ENCODE measurements at places on chromosomes 4 and X. TPM values are rescaled to one million over a fixed set of nuclear protein-coding genes. Genes with fewer than 3 reads are reported as not detected.

DNA sequence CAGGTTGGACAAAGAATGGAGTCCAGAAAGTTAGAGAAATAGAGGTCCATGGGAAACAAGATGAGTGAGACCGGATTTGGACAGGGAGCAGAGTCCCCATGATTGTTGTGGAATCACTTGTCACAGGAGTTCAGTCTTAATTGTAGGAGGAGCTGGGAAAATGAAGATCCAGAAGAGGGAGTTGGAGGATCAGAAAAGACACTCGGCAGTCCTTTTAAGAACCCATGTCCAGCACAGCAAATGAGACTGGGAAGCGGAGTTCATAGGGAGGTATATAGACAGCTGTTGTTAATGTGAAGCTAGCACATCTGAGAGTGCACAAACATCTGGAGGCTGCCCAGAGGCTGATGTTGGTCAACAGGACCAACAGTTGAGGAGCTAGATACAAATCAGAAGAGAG is 111.4 kb upstream of the RXFP1 start:
- DNase-seq: no peak

DNA sequence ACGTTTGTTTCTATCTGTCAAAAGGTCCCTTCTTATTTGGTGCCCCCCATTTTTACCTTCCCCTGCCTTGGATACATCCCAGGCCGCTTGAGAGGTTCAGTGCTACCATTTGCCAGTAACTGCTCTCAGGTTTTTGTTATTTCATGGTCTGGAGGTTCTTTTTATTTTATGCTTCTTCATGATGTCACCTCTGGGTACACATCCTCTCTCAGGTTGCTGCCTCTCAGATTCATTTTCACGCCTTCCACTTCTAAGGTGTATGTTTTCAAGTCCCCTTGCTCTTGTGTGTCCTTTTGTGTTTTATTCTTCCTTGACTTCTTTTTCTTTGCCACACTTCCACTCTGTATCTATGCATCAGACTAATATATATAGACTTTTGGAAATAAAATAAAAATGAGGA is 640.1 kb upstream of the AADAT start:
- no peak for DNase-seq

- DNase-seq: no peak
Observed at GRCh38 chr4:141905751-141906150, 269.4 kb downstream of the IL15 start.

DNA sequence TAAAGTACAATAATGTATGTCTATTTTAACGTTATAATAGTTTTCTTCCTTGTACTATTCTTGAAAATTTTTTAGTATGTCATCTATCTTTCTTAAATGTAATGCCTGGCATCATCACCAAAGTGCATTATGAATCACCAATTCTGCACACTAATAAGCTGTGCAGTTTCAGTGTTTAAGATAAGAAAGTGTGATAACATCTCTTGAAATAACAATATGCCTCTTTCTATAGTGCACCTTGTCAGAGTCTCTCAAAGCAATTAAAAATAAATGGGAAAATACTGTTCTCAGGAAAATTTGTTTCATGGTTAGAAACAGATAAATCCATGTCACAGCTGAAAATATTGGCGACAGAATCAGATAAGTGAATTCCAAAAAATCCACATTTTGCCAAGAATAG is 457.4 kb upstream of the PCDH10 start:
- DNase-seq: no peak

The PABPC1L2B gene
- total RNA-seq: not detected
